ENCODE measurements at places on chromosomes 16 and 17.

- no peak for DNase-seq
Measured at GRCh38 chr17:21475571-21475970, 99.4 kb downstream of the KCNJ12 start.

- DNase-seq = no peak
Measured at GRCh38 chr17:61335105-61335844, 64.4 kb upstream of the TBX2 start.

GRCh38 chr17:46038414-46038813, 39.4 kb downstream of the STH start:
- DNase-seq = no peak

GRCh38 chr16:10013364-10013763, 168.9 kb downstream of the GRIN2A start:
- DNase-seq = no peak

DNA sequence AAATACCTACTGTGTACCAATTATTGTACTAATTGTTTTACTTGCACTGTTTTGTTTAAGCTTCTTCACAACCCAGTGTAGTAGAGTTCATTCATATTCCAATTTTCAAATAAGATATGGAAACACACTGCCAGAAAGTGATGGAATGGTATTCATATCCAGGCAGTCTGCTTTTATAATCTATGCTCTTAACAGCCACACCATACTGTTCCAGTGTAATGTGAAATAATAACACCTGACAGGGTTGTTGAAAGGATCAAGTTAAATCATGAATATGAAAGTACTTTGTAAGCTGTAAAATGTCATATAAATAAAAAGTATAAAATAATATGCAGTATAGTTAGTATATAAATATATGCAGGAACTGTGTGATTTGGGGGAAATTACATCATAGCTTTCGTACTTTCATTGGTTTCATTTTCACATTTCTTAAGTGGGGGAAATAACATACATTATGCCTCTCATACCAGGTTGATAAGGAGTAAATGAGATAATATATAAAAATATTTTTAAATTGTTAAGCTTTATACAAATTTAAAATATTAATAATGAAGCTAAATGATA, 230.8 kb downstream of the TANC2 start:
- DNase-seq = peak; percentile 43

- no peak for DNase-seq
Measured at GRCh38 chr16:3023415-3023668, 400 bp downstream of the HCFC1R1 start.

GRCh38 chr16:85989863-85990643, 91.1 kb downstream of the IRF8 start:
- no peak for DNase-seq

- no peak for DNase-seq
Measured at GRCh38 chr16:81319221-81319912, 4.6 kb downstream of the GAN start.

Data from common myeloid progenitor, CD34-positive (primary cell).